ENCODE measurements at places on chromosomes 2 and 18.
A peak's percentile ranks its signal among the peaks of the same experiment; 100 is the strongest.

DNA sequence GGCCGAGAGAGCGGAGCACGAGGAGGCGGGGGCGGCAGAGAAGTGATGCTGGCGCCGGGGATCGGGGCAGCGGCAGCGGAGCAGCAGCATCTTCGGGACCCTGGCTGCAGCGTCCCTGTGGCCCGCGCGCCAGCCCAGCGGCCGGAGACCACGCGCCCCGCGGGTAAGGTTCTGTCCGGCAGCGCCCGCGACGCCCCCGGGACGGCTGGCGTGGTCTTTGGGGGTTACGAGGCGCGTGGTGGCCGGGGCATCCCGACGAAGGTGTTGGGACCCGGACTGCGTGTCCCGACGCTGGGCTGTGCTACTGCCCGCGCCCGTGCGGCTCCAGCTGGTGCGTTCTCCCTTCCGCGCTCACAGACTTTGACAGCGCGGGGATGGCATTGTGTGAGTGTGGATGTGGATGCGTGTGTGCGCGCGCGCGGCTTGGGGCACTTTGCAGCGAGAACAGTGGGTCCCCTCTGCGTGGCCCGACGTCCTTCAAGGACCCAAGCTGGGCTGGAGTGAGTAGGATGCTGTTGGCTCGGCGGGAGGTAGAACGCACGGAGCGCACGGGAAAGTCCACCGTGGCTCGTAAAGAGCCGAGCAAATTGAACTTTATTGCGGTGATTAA, 405.0 kb downstream of the XIRP2 start:
- DNase-seq, result no peak

GRCh38 chr18:51164342-51164741, 33.1 kb downstream of the MEX3C start:
- no peak for DNase-seq

DNA sequence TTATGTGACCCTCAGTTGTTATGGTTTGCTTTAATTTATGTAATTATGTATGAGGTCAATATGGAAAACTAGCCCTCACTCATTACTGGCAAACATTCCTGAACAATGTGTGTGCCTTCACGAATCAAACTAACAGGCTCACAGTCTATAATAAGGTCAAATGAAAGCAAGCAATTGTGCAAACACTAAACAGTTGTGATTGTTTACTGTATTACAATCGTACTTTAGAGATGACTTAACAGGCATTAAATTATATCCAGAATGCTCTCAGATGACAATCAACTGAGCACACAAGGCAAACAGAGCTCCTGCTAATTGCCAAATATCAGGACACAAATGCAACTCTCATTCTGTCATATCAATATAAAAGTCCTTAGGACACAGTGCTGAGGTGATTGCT, 29.5 kb downstream of the COL5A2 start:
- no peak for DNase-seq

DNA sequence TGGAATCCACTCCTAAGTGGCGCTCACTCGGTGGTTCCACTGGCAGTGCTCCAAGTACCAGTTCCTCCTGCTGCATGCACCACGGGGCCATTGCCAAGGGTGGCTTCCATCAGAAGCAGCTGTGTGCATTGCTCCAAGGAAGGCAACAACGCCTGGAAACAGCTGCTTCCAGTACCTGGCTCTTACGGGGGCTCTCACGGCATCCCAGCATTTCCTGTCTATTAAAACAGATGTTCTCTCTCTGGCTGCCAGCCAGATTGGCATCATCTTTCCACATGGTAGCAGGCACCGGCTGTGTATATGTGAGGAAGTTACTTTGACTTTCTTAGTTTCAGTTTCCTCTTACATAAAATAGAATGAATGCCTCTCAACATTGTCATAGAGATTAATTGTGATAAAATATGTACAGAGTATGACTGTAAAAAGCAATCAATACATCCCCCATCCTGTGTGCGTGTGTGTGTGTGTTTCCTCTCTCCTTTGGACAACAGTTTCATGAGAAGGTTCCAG, 84.9 kb downstream of the CMPK2 start:
- peak; percentile 50 for DNase-seq

DNA sequence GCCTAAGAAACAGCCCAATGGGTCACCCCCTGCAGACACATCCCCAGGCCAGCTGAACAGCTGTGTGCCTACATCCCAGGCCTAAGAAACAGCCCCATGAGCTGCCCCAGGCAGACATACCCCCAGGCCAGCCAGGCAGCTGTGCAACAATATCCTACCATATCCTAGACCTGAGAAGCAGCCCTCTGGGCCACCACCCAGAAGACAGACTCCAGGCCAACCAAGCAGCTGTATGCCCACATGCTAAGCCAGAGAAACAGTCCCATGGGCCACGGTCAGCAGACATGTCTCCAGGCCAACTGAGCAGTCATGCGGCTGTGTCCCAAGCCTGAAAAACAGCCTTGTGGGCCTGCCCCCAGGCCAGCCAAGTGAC, 205.5 kb downstream of the ATAD2B start:
- DNase-seq, result no peak

DNA sequence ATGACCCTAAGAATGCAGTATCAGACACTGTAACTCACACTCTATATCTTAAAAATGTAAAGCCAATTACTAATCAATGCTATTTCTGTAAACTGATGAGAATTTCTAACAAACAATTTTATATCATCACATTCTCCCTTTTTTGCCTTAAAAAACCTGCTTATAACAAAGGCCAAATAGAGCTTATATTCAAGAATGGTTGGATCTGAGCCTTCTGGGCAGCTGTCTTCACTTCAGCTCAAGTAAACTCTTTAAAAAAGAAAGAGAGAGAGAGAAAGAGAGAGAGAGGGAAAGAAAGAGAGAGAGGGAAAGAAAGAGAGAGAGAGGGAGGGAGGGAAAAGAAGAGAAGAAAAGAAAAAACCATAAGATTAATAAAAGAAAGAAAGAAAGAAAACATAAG, 231.8 kb downstream of the KCNE4 start:
- DNase-seq, result no peak

DNA sequence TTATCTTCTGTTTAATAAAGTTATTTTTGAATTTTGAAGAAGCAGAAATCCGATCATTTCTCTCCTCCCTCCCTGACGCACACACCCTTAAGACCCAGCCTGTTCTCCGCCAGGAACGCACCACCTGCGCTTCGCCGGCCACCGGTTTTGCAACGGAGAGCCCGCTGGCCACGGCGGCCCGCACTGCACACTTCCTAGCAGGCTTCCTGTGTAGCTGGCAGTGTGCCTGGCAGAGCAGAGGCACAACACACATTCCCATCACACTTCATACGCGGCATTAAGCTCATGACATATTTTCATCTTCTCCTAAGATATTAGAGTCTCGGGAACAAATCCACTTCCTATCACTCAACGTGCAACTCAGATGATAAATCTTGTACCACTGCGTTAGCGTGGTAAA, 148.0 kb downstream of the HDAC4 start:
- peak; percentile 25 for DNase-seq

DNA sequence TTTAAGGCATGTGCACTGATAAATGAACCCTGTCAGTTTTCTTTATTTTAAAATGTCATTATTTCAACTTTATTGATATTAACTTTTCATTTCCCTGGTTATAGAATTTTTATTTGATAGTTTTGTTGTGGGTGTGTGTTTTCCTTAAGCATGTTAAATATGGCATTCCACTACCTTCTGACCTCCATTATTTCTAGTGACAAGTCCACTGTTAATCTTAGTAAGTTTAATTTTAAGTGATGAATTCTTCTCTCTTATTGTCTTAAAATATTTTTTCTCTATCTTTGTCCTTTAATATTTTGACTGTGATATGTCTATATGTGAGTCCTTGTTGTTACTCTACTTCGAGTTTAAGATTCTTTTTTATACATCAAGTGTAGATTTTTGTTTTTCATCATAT, 685.7 kb downstream of the GALR1 start:
- DNase-seq, result no peak

DNA sequence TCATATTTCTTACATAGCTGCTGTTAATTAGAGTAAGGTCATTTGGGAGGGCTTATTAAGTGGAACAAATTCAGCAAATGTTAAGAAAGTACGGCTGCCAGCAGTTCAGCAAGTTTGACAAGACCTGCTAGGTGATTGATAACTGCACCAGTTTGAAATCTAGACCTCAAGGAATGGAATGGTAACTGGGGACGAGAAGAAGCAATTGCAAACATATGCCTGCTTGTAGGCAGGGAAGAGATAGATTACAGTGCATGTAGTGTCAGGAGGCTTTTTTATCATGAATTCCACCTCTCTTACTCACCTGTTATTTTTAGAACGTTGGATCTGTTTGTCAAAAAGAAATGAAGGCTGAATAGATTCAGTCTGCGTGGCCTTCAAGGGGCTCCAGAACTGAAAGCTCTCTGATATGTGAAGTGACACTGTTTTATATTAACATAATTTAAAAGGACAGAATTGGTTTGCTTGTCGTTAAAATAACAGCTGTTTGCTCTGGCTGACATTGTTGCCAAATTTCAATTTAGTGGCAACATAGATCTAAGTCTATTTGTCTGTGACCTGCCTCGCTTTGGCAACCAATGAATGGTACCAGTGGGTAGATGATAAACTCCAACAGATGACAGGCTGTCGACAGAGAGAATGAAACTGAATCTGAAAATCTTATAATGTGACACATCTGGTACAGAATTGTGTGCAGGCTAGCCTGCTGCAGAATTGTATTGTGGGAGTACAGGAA, 199.3 kb downstream of the ZNF407 start:
- no peak for DNase-seq

GRCh38 chr2:237351796-237352195, 62.2 kb downstream of the COL6A3 start:
- DNase-seq, result no peak

GRCh38 chr2:180695586-180696401, 284.6 kb upstream of the UBE2E3 start:
- DNase-seq, result no peak

GRCh38 chr2:191777351-191777750, 69.5 kb downstream of the CAVIN2 start:
- DNase-seq, result no peak

GRCh38 chr2:9654452-9655100, 23.8 kb upstream of the YWHAQ start:
- DNase-seq, result no peak

DNA sequence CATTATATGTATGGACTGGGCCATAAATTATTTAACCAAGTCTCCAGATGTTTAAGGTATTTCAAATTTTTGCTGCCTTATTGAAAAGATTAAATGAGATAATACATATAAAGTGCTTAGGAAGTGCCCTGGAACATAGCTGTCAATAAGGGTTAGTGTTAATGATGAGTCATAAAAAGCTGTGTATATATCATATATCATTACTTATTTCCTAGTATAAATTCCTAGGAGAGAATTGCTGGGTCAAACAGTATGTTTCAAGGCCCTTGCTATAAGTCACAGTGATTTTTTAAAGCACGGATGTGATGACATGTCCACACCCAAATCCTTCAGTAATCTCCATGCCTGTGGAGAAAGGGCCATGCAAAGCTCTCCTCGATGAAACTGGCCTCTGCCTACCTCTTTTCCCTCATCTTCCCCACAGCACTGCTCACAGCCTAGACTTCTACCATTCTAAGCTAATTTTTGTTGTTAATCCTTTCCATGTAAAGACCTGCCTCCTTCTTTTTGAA, 8.5 kb downstream of the ZNF2 start:
- no peak for DNase-seq

- no peak for DNase-seq
These were observed 277.5 kb downstream of the AFF3 start for GRCh38 chr2:99864561-99865553.

DNA sequence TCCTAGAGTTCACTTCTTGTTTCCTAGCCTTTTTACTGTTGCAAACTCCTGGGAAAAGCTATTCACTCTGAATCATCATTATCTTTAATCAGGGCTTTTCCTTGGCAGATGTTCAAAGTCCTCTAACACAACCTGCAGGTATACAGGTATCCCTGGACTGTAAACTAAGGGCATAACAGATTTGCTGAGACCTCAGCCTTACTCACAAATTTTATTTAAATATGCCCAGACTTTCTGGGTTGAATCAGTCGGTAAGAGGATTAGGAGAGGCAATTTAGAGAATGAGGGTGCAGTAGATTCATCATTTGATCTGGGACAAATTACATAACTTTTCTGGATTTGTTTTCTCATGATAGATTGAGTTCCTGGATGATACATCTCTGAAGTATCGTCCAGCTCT, 217.8 kb upstream of the STON1 start:
- no peak for DNase-seq

- DNase-seq, result no peak
These were observed 3.8 kb upstream of the ATP8B1 start for GRCh38 chr18:57806978-57807285.

DNA sequence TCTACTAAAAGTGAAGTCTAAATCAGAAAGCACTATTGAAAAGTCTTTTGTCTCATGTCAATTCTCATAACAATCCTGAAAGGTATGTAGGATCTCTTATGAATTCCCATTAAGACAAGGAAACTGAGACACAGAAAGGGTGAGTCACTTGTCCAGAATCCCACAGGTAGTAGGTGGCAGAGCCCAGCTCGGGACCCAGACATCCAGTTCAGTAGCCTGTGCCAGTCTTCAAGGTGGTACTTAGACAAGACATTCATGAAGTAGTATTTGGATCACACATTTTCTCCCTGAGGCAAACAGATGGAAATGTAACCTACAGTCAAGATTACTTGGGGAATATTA, 14.8 kb upstream of the PARD3B start:
- no peak for DNase-seq

GRCh38 chr18:57320603-57321002, 31.8 kb upstream of the ST8SIA3 start:
- DNase-seq, result no peak

DNA sequence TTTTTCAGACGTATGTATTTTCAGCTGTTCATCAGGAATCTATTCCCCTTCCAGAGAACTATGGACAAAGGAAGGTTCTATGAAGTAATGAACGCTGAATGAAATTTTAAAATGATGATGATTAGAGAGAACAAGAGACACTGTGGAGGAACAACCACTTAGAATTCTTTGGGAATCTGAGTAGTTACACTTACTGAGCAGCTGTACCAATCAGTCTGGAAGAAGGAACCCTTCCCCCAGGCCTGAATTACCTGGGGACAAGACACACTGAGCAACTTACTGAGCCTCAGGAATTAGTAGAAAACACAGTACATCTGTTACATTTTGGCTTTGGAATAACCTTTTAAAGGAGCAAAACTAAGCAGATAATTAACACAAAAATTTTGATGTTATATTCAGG, 1.9 kb downstream of the MSTN start:
- DNase-seq, result no peak

DNA sequence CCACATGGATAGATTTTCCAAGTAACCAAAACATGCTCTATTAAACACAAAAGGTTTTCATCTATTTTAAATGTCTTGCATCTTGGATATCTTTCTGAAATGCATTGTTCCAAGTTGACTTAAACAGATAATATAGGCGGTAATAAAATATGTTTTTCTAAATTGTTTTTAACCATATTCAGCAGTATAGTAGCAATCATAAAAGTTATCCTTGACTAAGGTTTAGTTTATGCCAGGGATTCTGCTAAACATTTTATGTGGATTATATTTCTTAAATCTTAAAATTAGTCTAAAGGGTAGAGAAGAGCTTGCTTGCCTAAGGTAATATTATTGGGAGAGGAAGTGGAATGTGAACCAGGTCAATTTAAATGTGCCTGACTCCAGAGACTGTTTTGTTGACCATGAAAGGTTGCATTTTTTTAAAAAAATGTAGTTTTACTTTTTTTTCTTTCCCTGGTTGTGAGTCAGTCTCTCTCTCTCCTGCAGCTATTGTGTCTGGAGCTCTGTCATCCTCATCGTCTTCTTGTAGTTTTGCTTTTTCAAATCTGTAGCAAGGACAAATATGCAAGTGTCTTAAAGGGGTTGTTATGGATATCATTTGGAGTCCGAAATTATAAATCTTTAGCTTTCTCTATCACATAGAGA, 309.1 kb upstream of the COL3A1 start:
- no peak for DNase-seq
